Dorsolateral prefrontal cortex (tissue), 122 donors: ENCODE measurements at places on chromosomes 4 and X. TPM values are rescaled to one million over a fixed set of nuclear protein-coding genes. Genes with fewer than 3 reads are reported as not detected.

DNA sequence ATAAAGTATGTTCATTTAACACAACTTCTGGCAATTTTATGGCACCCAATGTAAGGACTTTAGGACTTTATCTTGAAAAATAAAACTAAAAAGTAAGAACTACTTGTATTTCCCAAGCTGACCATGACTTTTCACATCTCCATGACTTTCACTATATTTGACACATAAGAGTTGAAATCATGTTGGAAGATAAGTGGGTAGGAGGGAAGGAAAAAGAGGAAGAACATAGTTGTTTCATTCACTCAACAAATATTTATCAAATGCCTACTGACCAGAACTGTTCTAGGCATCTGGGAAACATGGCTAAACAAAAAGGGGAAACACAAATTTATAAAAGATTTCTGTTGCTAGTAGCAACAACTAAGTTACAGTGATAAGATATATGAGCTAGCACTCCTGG, 16.0 kb downstream of the SCLT1 start:
- DNase-seq: no peak

- DNase-seq: no peak
Measured at GRCh38 chrX:153959649-153960048, 12.0 kb downstream of the HCFC1 start.

GRCh38 chrX:23334521-23334847, 165 bp upstream of the PTCHD1 start:
- no peak for DNase-seq

DNA sequence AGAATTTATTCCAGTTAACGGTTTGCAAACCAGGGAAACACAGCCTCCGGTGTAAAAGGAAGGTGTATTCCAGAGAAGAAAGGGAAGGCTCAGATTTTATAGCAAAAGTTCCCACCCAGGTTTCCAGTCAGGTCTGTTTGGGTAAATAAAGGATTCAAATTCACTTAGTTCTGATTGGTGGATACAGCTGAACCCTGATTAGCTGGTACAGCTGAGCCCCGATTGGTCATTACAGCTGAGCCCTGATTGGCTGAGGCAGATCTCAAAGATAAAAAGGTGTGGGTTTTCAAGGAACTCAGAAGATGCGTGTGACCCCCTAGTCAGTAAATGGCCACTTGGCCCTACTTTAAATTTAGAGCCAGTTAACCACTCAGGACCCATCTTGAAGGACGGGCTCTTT, 6.6 kb downstream of the CLRN2 start:
- no peak for DNase-seq

- DNase-seq: no peak
Measured at GRCh38 chr4:57065730-57066482, 44.3 kb downstream of the IGFBP7 start.

GRCh38 chrX:114075073-114075673, 508.7 kb upstream of the HTR2C start:
- no peak for DNase-seq

KLHL34 gene
- not detected for total RNA-seq

DNA sequence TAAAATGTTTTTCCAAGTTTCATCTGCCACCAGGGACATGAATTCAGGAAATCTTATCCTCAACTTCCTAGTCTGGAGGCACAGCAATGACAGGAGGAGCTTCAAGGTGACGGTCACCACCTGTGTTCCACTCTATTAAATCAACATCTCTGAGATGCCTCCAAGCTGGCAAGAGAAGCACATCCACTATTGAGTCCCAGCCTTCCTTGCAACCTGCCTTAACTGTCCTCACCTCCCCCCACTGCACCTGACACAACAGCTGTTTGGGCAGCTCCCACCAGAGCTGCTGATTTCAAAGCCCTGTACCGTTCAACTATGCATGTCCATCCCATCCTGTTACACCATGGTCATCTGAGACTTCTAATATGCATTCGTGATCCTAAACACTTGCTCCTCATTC, 123.4 kb downstream of the COL25A1 start:
- no peak for DNase-seq

DNA sequence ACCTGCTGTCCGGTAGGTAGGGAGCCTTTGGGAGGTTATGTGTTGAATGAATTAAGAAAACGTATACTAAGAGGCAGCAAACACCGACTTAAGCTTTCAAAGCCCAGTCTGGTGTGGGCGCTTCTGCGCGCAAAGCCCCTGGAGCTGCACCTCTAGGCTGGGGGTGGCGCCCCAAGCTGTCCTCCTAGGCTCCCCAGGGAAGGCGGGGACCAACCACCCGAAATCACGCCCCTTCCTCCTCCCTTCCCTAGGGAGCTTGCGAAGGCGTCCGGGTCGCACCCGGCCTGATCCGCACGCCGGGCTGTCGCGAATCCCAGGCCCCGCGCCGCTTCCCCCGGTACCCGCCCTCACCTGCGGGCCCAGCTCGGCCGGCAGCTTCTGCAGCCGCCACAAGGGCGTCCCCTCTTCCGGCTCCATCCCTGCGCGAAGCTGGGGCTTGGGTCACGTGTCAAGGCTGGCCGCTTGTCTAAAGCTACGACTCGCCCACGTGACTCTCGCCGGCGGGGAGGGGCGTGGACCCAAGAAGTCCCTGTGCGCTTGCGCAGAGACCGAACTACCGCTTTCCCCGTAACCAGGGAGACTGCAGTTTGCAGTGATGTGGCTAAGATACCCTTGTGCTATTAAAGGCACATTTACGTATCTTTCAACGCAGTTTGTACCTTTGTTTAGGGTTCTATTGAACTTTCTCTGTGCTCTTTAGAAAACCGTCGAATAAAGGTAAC, at the start of gene COMMD8:
TSS of gene COMMD8 (minus strand) at position 468 of the 722 bp plus-strand sequence. CDS start at position 417, 51 bp downstream.
- peak; percentile 96 for DNase-seq

DNA sequence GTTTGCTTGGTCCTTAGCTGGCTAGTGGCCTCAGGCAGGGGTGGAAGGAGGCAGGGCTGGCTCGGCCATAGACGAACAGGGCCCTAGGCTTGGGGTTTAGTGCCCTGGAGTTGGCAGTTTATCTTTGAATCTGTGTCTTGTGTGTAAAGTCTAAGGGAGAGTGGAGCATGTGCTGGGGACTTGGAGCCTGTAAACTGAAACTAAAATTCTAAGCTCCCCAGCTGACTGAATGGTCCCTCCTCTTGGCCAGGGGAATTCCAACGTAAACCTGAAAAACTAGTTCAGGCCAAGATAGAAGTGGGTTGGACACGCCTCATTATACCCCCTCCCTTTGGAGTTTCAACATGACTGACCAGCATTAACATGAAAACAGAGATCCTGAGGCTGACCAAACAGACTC, 46.1 kb upstream of the GPR78 start:
- DNase-seq: no peak

GRCh38 chr4:183905081-183905592, at the start of gene STOX2:
Gene STOX2, plus strand, starts transcription at chr4:183905307. Its CDS starts 1,484 bp downstream, at chr4:183906791.
- DNase-seq: peak; percentile 84

GPRASP1 gene
- 120 TPM for total RNA-seq

FAM9B gene
- not detected for total RNA-seq

GRCh38 chrX:49947781-49948180, 25.4 kb downstream of the CLCN5 start:
- no peak for DNase-seq

GRCh38 chr4:37827030-37827685, 672 bp downstream of the PGM2 start:
- peak; percentile 35 for DNase-seq

- no peak for DNase-seq
Measured at GRCh38 chr4:10667701-10668326, 16.8 kb downstream of the CLNK start.

DNA sequence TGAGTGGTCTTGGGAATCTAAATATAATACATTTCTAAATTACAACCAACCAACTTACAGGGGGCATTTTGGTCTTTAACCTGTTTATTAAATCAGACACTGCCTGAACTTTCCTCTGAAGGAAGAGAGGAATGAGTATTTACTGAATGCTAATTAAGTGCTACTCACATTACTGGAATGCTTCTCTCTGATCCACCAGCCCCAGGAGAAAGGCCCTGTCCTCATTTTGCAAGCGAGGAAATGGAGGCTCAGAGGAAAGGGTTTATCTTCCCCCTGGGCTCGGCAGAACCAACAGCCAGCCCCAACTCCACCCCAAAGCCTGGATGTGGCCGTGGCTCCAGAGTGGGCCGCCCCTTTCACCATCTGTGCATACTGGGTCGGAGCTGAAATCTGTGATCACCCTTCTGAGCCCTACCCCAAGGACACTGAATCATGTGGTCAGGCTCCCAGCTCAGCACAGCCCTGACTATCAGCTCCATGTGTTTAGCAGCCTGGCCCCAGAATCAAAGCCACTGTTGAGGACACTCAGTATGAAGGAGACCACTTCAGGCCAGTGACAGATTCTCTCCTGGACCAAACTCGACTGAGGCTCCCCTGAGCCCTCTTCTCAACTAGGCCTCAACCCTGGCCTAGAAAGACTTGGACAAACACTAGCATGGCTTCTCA, 56.7 kb upstream of the ENPP6 start:
- no peak for DNase-seq

CXCL8 gene
- total RNA-seq: 4.8 TPM

DNA sequence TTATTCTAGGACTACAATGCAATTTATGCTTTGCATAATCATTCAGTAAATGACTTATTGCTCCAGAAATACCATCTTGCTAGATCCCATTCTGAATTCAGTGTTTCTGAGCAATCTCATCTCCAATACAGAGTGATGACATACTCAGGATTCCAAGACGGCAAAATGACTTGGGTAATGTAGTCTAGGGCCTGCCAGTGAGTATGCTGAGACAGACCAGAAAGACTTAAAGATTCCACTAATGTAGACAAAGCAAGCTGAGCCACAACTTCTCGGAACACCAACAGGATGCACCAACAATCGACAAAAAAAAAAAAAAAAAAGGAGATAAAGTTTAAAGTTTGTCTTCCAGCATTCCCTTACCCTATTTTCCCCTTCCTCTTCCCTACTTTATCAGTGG, 919 bp upstream of the SEC24B start:
- no peak for DNase-seq

SETD7 gene
- total RNA-seq: 32.0 TPM

PNCK gene
- total RNA-seq: 176 TPM

POU3F4 gene
- 2.0 TPM for total RNA-seq

- no peak for DNase-seq
Measured at GRCh38 chr4:123744664-123745290, 348.2 kb downstream of the SPRY1 start.

HPGDS gene
- total RNA-seq: 0.74 TPM

- no peak for DNase-seq
Measured at GRCh38 chrX:122869171-122869570, 314.9 kb upstream of the GRIA3 start.

DNA sequence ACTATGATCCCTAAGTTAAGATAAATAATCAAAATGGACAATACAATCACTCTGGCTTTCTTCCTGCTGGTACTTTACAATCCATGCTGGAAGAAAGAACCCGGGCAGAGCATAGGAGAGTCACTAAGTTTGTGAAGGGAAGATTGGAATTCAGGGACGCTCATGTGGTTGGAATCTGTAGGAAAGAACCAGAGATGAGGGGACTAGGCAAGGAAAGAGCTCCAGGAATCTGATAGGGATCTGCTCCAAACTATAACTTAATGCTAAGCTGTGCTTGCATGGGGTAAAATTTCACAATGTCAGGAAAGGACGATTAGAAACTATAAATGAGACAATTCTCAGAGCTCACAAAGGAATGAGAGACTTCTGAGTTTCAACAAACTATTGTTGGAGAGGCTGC, 167.5 kb downstream of the ADGRA3 start:
- DNase-seq: no peak

CITED1 gene
- 11.1 TPM for total RNA-seq

DRD5 gene
- total RNA-seq: 0.31 TPM

DNA sequence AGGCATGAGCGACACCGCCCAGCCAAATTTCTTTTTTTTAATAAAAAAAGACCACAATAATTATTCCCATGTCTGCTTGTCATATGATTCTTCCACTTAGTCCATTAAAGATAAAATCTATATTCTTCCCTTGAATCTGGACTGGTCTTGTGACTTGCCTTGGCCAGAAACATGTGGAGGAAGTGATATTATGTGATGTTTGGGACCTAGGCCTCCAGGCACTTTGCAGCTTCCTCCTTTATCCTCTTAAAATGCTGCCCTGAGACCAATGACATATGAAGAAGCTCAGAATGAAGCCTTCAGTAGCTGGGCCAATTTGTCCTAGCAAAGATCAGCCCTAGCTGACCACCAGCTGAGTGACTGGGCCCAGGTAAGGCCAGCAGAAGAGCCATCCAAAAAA, 250.0 kb downstream of the INPP4B start:
- no peak for DNase-seq

GRCh38 chr4:40621229-40621591, 8.5 kb downstream of the RBM47 start:
- no peak for DNase-seq

DNA sequence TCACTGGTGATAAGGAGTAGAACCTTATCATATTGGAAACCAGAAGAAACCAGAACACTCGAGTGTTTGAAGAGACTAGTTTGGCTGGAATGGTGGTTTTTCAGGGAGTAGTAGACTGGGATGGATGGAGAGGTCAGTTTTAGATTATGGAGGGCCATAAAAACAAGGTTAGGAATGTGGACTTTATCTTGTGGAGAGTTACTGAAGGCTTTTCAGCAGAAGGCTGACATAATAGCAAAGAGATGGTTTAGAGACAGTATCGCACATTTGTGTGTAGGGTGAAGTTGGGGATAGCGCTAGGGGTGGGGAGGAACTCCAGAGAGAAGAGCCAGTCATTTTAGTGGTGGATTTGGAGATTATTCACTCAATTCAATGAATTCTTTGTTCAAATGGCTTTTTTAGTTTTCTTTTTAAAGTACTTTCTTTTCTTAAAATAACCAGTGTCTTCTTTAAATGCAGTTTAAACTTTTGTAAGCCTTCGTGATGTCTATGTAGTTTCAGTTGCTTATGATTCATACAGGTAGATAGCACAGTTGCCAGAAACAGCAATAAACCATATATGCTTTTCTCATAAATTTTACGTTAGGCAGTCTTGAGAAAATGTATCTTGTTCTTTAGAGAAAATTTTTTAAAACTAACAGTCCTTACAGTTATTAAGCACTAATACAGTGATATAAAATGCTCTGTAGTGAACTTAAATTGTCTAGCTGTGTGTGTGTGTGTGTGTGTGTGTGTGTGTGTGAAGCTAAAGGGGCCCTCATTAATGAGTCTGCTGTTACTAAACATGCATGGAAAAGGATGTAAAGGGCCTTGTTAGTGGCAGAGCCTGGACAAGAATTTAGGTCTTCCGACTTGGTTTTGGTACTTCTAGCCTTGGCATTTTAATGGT, 3.8 kb downstream of the ARHGAP10 start:
- DNase-seq: no peak

- DNase-seq: no peak
Measured at GRCh38 chr4:7167706-7168105, 24.6 kb upstream of the SORCS2 start.

- DNase-seq: no peak
Measured at GRCh38 chr4:138344054-138344453, 101.9 kb upstream of the SLC7A11 start.

GRCh38 chr4:145681956-145682355, 2.0 kb downstream of the C4orf51 start:
- DNase-seq: no peak

NEXMIF gene
- total RNA-seq: 17.9 TPM

CFAP99 gene
- total RNA-seq: 1.7 TPM

IL9R gene
- total RNA-seq: 0.22 TPM

- no peak for DNase-seq
Measured at GRCh38 chrX:9790866-9791265, 4.6 kb downstream of the SHROOM2 start.

FABP2 gene
- not detected for total RNA-seq

- DNase-seq: no peak
Measured at GRCh38 chrX:9824554-9824953, 38.3 kb downstream of the SHROOM2 start.

HERC3 gene
- total RNA-seq: 55.5 TPM

- DNase-seq: no peak
Measured at GRCh38 chr4:156391325-156391653, 437.6 kb upstream of the CTSO start.
